ENCODE measurements at places on chromosomes 1 and 21.

- no peak for DNase-seq
These were observed 9.0 kb downstream of the TTLL10 start for GRCh38 chr1:1182491-1183220.

DNA sequence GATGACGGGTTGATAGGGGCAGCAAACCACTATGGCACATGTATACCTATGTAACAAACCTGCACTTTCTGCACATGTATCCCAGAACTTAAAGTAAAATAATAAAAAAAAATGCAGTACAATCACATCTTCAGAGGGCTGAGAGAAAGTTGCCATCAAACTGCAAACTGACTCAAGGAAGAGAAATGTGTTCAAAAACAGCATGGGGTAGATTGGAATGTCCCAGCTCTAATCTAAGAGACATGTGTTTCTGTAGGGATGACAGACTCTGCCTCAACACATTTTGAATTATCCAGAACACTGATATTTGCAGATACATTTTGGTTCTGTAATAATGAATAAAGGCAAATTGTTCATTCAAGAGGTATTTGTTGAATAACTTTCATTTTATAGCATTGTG is 171.2 kb upstream of the RUNX1 start:
- DNase-seq = no peak

DNA sequence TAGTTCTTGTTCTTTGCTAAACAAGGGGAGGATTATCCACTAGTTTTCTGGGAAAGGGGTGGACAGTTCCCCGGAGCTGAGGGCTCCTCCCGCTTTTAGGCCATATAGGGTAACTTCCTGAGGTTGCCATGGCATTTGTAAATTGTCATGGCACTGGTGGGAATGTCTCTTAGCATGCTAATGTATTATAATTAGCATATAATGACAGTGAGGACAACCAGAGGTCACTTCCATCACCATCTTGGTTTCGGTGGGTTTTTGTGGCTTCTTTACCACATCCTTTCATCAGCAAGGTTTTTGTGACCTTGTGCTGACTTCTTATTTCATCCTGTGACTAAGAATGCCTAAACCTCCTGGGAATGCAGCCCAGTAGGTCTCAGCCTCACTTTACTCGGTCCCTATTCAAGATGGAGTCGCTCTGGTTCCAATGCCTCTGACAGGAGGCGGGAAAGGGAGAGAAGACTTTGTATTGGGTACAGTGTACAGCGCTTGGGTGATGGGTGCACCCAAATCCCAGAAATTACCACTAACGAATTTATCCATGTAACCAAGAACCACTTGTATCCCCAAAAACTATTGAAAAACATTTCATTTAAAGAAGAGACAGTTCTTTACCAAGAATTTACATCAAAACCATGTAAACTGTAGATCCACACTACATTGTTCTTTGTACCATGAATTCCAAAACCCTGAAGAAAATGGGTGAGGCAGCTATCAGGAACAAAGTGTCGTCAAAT is 8.7 kb upstream of the SLC2A5 start:
- DNase-seq = peak; percentile 5

DNA sequence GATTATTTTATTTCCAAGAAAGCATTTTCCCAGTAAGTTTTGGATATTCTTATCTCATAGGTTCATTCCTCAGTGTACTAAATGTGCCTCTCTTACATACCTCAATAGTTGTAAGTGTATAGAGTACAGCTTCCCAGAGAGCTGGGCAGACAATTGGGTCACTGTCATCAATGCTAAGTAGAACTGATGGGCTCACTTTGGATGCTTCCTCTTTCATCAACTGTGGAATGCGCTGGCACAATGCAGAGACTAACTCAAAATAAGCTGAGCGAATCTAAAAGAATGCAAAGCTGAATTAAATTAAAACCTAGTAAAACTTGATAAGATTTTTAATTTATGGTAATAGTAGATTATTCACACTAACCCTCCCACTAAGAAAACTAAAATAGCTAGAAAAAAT is 21.5 kb downstream of the LTN1 start:
- no peak for DNase-seq

DNA sequence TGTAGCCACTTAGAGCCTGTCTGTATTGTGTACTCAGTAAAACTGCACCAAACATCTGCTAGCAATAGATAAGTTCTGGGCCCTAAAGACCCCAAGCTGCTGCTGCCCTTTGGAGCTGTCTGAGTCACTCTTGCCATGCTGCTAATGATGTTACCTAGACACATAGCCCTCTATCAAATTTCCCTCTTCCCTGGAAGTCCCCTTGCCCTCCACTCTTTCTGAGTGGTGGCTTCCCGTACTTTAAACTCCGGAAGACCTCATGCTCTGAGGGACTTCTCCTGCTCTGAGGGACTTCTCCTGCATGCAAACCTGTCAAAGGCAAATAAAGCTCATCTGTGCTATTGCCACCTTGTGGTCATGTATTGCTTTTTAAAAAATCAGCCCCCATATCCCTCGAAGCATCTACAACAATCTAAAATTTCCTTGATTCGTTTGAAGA is 34.0 kb downstream of the FH start:
- DNase-seq = no peak

GRCh38 chr1:101235696-101236515 is 913 bp upstream of the S1PR1 start:
- peak; percentile 71 for DNase-seq

- DNase-seq = no peak
These were observed 326.5 kb upstream of the PROX1 start for GRCh38 chr1:213661302-213661701.

DNA sequence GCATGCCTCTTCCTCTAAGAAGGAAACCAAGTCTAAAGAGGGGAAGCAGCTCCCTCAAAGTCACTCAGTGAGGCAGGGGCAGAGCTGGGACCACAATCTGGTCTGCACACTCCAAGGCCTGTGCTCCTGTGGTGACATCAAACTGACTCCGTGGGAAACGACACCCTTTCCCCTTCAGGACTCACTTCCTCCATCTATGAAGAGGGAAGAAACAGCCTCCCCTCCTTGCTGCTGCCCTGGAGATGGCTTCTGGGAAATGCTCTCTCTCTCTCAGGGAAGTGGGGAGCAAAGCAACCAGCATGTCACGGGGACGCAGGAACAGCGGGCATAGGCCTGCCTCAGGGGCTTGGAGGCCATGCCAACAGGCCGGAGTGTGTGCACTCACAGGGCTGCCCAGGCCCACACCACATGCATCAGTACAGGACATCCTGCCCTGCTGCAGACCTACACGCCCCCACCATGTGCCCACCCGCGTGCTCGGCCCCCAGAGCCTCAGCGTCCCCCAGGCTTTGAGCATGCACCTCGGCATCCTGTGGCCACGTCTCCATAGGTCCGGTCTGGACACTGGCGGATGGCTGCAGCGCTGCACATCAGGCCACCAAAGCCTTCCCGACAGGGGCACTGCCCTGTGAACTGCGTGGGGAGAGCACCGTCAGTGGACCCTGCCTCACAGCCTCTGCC is 25.7 kb downstream of the LAMB3 start:
- DNase-seq = no peak

DNA sequence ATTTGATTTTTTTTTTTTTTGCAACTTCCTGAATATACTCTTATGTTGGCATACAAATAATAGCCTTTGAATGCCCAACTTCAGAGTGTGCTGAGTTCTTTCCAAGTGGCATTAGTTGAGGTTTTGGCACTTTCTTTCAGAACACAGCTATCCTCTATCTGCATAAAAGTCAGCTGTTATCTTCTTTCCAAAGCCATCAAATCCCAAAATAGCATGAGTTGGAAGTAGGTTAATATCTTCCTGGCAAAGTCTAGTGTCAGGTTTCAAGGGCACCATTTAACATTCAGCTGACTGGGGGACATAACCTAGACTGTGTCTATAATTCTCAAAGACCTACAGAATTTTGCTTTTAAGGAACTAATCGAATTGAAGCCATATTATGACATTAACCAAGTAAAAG is 223.9 kb downstream of the PLPP3 start:
- DNase-seq = no peak

- peak; percentile 49 for DNase-seq
These were observed 11.8 kb upstream of the RAB3B start for GRCh38 chr1:52002038-52002917.

GRCh38 chr1:38243106-38243505 is 196.5 kb upstream of the POU3F1 start:
- DNase-seq = no peak

GRCh38 chr1:237879195-237879594 is 11.5 kb downstream of the ZP4 start:
- no peak for DNase-seq

DNA sequence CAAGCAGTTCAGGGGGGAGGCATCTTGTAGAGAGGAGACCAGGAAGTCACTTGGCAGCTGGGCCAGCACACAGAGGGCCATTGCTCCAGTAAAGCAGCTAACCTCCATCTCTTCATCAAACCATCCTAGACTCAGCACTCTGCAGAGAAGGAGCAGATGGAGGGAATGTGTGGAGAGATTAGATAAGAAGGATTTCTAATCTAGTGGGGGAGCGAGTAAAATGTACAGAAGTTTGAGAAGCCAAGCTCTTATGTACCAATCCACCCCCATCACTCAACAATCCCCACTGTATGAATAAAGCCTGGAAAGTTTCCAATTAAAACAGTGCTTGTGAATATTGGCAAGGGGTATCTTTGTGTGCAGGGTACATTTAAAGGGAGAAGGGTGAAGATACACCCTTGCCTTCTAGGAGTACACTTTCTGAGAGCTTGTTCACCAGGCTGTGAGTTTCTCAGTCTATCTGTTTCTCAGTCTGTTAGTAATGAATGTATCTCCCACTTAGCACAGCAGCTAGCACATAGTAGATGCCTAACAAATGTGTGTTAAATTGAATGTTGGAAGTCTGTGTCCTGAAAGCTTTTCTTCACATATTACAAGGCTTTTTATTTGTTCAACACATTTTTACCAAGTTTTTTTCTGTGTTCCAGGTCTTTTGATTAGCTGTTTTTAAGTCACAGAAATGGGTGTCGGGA is 142.7 kb upstream of the UBE2U start:
- DNase-seq = no peak

- no peak for DNase-seq
These were observed 169.2 kb upstream of the SGIP1 start for GRCh38 chr1:66364578-66365391.

DNA sequence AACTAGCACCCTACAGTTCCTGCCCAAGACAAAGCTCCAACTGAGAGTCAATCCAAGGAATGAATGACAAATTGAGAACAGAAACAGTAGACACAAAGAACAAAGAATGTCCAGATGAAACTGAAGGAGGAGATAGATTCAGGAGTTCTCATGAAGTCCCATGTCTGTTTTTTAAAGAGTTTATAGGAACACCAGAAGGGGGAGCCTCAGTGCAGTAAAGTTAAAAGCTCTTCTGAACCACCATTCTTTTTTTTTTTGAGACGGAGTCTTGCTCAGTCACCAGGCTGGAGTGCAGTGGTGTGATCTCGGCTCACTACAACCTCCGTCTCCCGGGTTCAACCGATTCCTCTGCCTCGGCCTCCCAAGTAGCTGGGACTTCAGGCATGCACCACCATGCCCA is 323.6 kb downstream of the MRPL39 start:
- DNase-seq = no peak

GRCh38 chr1:6510493-6510892 is 19.0 kb upstream of the PLEKHG5 start:
- no peak for DNase-seq

DNA sequence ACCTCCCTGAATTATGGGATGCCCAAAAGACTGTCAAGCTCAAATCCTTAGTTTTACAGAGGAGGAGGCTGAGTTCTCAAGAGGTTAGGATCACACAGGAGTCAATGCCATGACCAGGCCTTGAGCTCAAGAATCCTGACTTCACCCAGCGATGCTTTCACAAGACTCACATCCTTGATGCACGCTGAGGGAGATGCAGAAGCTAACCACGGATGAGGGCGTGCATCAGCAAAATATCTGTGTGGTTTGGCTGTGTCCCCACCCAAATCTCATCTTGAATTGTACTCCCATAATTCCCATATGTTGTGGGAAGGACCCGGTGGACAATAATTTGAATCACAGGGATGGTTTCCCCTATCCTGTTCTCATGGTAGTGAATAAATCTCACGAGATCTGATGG is 133.2 kb downstream of the KCNJ6 start:
- DNase-seq = no peak

Measured in stimulated activated CD4-positive, alpha-beta T cell treated with anti-CD3 and anti-CD28 coated beads, Interleukin-15, amount 100 ng/mL, for 48 hours (primary cell).